ENCODE measurements at places on chromosomes 11 and 22.

DNA sequence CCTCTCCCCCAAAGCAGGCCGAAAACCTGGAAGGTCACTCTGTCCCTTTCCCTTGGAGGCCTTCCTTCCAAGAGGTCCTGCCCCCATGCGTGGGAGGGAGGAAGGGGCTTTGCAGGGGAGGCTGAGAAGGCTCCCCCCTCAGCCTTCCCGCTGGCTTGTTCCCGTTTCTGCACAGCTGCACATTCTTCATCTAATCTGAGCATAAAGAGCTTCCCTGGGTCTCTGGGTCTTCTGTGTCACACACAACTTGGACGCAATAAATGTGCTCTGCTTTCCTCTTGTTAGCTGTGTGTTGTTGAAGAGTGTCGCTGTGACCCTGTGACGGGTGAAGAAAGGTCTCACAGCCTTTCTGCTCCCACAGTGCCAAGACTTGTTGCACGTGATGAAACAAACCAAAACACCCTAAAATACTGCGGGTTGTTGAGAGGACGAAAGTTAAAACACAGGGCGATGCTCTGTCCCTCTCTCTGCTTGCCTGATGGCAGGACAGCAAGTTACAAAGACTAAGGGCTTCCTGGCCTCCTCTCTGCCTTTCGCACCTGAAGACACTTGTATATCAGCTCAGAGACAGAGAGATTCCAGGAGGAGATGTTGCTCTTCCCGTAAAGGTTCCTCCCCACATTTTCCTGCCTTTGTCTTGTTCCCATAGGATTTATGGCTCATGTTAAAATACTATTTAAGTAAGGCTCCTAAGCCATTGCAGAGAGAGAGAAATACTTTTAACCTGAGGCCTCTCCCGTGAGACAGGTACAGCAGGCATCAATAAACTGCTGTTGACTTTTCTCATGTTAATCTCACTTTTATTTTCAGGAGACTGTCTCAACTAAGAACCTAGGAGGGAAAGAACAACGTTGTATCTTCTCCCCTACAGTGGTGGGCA, 15.4 kb upstream of the IFITM3 start:
- no peak for DNase-seq

DNA sequence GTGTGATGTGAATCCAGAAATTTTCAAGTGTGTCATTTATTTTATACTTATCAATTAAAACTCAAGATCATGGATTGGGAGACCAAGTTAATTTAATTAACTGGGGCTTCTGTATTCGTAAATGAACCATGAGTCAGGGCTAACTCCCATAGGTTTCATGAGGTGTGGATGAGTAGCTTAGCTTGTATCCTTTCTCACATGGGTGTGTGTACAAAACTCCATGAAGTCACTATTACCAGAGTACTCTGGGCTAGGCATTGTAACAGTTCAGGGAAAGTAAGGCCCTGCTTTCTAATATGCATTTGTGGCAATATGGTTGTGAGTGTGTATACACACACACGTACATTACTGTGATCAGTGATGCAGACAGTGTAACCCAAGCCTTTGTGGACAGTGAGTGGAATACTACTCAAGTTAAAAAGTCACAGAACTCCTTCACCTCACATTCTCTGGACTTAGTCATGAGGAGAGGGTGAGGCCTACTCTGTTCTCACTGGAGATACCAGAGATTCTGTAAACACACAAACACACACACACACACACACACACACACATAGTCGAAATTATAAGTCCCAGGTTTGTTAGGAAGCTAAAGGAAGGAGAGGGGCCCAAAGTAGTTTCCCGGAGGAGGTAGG, 3.5 kb downstream of the CNTF start:
- DNase-seq = no peak

DNA sequence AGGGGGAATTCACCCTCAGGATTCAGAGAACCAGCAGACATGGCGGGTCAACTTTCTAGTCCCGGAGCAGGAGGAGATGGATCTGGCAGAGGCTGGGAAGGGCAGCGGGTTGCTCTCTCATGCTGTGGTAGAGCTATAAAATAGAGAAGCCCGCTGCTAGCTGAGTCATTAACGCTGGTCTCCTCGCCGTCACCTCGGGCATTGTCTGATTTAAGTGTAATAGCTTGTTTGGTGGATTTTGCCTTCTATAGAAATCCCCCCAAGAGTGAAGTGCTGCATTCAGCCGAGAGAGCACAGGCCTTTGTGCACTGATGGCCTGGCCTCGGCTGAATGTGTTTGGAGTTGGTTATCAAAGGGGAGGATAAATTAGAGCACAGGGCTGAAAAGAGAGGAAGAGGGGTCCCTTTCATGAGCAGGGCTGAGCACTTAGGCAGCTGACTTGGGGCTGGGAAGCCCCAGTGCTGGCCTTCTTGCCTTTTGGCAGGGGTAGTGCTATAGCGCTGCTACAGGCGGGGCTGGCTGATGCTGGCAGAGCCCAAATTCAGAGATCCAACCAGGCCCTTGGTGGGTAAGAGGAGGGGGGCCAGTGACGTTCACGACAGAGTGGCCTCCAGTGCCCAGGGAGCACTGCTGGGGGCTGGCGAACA, 161.1 kb upstream of the CADM1 start:
- no peak for DNase-seq

DNA sequence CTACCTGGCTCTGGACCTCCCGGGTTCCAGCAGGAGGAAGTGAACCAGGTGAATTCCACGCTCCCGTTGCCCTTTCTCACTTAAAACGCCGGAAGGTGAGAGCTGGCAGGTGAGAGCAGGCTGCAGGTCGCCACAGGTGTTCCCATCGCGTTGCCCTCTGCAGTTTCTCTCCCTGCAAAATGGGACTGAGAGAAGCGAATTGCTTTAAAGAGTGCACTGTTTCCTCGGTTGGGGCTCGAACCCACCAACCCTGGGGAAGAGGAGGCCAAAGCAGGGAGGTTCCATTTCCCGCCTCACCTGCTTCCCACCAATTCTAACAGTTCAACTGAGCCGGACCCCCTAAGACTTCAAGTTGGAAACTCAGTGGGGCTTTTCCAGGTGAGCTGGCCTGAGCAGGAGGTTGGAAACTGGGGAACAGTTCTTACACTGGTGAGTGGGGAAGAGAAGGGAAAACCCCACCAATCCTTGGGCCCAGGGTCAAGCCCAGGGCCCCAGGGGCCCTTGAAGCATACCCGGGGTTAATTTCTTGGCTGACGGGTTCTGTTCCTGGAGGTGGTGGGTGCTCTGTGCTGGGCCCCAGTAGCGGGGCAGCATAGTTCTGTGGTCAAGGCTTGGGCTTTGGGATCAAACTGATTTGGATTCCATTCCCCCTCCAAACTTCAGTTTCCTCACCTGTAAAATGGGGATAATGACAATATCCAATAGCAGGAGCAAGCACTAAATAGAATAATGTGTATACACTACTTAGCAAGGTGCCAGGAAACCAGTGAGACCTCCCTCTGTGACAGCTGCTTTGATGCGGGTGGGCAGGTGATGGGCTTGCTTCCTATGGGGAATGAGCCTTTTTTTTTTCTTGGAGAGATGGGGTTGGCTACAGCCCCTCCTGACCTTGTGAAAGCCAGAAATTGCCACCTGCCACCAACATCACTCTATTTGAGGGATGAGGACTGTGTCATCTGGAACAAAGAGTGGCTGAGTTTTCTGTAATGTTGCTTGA, 788 bp downstream of the CD82 start:
- no peak for DNase-seq

- no peak for DNase-seq
Observed at GRCh38 chr11:46855167-46855566, 9.1 kb upstream of the CKAP5 start.

GRCh38 chr11:11288972-11289616, 64.0 kb downstream of the CSNK2A3 start:
- DNase-seq = no peak

GRCh38 chr11:14179116-14179820, 179.7 kb downstream of the RRAS2 start:
- no peak for DNase-seq

GRCh38 chr11:124669193-124669592, 4.3 kb downstream of the SIAE start:
- no peak for DNase-seq

DNA sequence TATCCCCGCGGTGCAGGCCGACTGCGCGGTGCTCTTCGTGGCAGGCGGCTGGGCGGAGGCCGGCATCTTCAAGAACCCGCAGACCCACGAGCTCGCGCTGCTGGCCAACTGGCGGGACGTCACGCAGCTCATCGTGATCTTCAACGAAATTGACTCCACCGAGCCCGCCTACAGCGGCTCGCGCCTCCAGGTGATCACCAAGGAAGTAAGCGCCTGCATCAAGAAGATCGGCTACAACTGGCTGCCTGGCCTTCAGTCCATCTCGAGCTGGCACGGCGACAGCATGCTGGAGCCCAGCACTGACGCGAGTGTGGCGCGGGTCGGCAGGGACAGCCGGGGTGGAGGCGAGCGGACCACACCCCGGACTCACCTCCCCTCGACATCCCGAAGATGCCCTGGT, 53.9 kb upstream of the MTNR1B start:
- no peak for DNase-seq

DNA sequence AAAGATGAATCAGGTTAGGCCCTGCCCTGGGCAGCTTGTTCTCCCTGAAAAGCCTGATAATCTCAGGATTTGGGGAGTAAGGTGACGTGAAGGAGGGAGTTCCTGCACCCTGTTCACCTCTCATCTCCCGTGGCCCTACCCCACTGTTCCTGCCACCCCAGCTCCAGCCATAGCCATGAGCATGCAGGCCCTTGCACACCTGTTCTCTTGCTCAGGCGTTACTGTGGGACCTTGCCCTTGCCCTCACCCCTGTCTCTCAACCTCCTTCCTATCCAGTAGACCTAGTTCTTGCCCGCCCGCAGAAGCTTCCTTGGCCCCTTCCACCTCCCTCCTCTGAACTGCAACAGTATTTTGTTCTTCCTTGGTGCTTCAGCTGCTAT, 15.0 kb downstream of the TSKU start:
- no peak for DNase-seq

DNA sequence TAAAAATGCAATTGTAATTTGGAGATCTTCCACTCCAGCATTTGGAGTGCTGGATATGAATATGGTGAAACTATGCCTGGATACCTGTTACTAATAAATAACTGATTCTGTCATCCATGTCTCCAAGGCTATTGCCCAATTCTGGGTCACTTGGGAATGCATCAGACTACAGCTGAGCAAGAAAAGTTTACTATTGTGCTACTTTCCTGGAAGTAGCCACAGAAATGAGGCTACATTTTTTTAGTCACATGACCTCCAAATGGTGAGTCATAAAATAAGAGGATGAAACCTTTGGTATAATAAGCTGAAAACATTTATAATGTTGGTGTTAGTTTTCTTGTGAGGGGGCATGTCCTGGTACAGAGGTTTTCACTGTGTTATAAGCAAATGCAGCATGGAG, 44.4 kb downstream of the DCDC1 start:
- no peak for DNase-seq

DNA sequence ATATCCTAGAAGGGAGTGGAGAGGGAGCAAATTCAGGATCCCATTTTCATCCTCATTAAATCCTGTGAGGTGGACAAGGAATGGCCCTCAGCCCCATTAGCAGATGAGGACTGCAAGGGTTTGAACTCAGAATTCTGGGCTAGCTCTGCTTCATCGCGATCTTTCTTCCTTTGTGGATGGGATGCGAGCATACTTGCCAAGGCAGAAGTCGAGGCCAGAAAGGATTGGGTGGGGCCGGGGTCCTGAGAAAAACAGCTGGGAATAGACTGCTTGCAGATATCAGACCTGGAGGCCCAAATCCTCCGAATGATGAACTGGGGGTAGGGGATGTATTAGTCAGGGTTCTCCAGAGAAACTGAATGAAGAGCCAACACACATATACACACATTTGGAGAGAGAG, 179.0 kb downstream of the CHST1 start:
- no peak for DNase-seq

GRCh38 chr11:7571640-7572000, 57.8 kb downstream of the PPFIBP2 start:
- no peak for DNase-seq

DNA sequence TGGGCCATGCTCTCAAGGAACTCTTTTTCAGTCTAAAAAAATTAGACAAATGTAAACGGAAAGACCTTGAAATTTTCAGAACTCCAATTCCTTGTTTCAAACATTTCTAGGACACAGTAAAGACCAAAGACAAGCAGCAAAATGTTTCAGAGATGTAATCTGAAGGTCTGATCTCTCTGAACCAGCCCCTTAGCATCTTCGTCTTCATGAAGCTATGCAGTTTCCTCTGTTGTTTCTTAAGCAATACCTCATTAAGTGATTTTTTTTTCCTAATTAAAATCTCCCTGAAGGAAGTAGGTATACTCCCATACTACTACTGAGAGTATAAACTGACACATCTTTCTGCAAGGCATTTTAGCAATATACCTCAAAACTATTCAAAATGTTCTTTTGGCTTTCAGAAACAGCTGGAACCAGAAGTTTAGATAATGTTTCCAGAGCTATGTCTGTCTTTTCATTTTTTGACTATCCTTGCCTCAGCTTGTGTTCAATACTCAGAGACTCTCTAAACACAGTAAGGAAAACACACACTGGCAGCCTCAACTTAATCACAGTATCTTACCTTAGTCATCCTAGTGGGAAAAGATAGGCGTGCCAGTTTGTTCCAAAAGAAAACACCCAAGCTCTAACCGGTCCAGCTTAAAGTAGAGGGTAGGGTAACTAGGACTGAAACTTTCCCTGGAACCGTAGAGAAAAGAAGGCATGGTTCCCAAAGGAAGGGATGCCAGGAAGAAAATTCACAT, 25.1 kb downstream of the SBF2 start:
- no peak for DNase-seq

GRCh38 chr22:31881865-31882264, 62.5 kb upstream of the YWHAH start:
- no peak for DNase-seq

GRCh38 chr11:129910360-129910759, 15.0 kb upstream of the NFRKB start:
- DNase-seq = no peak

GRCh38 chr11:71462726-71463125, 9.7 kb downstream of the NADSYN1 start:
- DNase-seq = no peak

DNA sequence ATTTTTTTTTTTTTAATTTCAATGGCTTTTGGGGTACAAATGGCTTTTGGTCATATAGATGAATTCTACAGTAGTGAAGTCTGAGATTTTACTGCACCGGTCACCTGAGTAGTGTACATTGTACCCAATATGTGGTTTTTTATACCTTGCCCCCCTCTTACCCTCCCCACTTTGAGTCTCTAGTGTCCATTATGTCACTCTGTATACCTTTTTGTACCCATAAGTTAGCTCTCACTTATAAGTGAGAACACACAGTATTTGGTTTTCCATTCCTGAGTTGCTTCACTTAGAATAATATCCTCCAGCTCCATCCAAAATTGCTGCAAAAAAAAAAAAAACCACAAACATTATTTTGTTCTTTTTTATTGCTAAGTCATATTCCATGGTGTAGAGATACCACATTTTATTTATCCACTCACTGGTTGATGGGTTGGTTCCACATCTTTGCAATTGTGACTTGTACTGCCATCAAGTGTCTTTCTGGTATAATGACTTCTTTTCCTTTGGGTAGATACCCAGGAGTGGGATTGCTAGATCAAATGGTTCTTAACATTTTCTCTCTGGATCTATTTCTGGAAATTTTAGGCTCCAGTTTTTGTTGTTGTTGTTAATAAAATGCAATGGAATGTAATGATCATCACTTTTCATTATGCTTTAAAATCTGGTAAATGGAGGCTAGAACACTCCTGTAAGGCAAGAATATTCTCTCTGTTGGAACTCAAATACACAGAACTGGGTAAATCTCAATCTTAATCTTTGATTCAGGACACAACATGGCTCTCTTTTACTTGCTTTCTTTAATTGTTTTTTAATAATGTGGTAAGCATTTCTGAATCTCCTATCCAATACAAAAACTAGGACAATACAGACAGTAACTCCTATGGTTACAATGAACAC, 10.3 kb downstream of the NEAT1 start:
- DNase-seq = no peak
